ENCODE measurements at places on chromosomes 4 and X.

DNA sequence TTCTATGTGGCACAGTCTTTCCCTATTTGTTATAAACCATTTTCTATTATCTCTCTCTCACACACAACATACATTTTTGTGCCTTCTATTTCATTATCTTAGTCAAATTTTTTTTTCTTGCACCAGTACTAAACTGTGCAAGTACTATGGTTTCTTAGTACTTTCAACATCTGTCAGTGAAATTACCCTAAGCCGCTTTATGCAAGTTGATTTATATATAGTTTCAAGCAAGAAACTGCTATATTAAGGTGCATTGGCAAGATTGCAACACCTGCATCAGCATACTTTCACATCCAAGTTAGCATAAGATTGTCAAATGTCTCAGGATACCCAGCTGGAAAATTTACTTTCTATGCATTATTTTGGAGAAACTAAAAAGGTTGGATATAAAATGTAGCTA lies 180.2 kb upstream of the FSTL5 start:
- DNase-seq: no peak

- DNase-seq: no peak
Measured at GRCh38 chr4:140893939-140894338, 137.8 kb upstream of the TBC1D9 start.

DNA sequence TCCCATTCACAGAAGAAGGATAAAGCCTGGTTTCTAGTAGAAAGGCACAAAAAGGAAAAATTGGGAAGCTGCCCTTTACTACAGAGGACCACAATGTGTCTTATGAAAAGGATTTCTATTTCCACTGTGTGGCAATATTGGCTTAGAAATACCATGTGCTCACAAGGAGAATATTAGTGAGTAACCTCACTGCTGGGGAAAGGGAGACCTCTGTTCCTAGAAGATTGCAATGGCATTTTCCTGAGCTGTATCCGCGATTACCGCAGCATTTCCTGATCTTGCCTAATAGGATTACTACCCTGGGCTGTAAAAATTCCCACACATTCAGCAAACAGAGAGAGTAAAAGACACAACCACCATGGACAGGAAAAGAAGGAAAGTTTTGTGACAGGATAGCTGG lies 308.8 kb upstream of the TECRL start:
- no peak for DNase-seq

- no peak for DNase-seq
Measured at GRCh38 chr4:28636971-28637370, 1776.3 kb downstream of the STIM2 start.

GRCh38 chr4:174119830-174120229 lies 163.6 kb downstream of the FBXO8 start:
- DNase-seq: no peak

DNA sequence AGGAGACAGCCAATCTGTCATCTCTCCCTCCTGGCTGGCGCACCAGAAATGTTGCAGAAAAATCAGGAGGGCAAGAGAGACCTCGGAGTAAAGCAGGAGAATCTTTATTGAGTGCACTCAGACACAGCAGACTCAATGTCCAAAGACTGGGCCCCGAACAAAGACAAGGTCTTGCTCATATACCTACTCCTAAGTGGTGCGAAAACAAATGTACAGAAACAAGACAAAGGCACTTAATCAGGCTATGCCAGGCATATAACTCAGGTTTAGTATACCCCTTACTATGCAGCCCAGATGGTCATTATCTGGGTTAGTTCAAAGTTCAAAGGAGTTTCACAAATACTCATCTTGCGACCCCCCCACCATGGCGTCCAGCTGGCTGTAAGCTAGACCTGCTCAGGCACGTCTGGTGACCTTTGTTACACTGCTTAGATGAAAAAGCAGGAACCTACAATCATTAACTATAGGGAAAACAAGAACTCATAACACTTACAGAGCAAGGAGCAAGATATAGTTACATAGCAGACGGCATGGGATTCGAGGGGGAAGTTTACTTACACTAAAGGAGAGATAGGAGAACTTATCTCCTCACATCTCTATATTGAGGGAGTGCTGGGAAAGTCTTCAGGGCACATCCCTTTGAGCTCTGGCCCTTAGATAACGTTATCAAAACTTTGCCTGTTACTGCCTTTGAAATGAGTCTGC lies 27.5 kb downstream of the SULT1E1 start:
- peak; percentile 86 for DNase-seq

DNA sequence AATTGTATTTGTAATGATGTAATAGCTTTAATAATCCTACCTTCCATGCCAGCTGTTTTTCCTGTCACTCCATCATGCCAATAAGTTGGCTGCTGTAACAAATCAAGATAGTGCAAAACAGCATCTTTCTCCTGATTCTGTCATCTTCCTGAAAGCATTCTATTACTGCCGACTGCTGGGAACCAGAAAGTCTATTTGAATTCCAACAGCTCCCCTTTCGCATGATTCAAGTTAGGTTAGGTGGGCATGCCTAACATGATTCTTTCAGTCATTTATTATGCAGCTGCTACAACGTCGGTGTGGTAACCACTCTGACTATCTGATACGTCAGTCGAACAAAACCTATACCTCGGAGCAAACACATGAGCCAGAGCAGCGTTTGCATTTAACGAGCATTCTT lies 127.9 kb upstream of the DMD start:
- no peak for DNase-seq

- DNase-seq: no peak
Measured at GRCh38 chrX:52078131-52078530, 9.1 kb upstream of the MAGED4B start.

DNA sequence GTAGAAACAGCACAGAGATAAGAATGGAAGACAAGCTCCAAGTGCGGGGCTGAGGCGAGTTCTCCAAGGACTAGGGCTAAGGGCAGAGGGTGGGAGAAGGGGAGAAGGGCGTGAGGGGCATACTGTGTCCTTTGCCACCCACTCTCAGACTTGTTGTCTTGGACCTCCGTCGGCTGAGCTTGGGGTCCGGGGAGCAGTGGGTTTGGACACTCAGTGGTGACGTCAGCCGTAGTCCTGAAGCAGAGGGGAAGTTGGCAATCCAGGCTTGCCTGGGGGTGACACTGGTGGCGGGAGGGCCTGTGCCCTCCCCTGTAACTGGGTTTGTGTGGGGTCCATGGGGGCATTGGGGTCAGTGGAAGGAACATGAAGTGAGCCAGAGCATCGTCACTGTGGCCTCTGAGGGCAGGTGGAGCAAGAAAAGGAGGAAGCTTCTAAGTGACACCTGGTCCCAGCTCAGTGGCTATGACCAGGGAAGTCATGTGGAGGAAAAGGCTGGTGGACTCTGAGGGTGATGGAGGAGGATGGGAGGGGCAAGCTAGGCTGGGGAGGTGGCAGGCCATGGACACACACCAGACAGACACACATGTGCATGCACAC lies 17.6 kb downstream of the CD99 start:
- no peak for DNase-seq

DNA sequence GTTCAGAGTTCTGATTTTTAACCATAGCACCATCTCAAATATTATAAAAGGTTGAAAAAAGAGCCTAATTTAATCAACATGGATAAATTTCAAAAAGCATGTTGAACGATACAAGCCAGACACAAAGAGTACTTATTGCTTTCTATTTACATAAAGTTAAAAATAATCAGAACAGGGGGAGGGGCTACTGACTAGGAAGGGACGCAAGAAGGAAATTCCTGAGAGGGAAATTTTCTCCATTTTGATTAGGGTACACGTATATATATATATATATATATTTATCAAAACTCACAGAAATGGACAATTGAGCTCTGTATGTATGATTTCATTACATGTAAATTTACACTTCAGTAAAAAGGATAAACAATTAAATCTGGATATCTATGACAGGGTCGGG lies 482 bp upstream of the MBTPS2 start:
- DNase-seq: no peak

DNA sequence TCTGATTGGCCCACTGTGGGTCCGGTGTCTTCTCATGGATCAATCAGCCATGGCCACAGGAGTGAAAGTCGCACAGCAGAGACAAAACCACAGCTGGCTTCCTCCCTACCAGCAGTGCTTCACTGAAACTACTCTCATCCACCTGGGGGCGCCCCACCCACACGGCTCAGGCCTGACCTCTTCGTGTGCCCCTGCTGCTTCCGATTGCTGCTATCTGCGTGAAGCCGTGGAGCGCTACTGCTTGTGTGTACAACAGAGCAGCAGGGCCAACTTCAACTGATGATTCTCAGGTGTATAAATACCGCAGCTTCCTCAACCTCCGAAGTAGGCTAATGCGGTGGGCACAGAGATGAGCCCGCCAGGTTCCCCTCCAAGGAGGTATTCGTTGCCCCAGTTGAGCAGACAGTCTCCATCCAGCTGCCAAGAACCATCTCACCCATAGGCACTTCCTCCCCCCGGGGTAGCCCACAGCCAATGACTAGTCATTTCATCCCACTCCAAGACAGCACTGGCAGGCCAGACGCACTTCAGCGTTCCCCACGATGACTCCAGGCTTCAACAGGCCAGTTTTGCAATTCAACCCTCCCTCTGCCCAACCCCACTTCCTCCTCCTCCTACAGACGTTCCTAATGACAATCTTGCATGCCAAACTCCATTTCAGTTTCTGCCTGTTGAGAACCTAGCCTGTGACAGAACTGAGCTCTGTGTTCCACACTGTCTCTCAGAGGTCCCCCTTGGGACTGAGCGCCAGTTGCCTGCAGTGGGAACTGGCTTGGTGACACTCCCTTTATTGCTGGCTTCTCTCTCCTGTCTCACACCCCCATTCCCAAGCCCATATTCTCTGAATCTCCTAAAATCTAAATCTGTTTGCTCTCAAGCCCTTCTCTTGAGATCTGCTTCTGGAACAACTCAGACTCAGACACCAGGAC lies 41.3 kb upstream of the ATP6AP2 start:
- peak; percentile 56 for DNase-seq

DNA sequence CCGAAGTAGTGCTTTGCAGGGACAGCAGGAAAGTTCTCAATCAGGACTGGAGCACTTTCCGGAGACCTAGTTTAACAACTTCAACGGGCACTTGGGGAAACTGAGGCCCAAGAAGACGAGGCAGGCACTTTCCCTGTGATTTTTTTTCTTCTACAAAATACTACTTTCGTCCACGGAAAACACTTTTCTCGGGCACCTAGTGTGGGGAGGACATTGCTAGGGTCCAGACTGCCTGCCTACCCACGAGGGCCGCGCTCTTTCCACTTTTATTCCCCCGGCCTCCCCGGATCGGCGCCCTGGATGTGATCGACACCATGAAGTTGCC lies 125.4 kb upstream of the CXorf66 start:
- DNase-seq: no peak

DNA sequence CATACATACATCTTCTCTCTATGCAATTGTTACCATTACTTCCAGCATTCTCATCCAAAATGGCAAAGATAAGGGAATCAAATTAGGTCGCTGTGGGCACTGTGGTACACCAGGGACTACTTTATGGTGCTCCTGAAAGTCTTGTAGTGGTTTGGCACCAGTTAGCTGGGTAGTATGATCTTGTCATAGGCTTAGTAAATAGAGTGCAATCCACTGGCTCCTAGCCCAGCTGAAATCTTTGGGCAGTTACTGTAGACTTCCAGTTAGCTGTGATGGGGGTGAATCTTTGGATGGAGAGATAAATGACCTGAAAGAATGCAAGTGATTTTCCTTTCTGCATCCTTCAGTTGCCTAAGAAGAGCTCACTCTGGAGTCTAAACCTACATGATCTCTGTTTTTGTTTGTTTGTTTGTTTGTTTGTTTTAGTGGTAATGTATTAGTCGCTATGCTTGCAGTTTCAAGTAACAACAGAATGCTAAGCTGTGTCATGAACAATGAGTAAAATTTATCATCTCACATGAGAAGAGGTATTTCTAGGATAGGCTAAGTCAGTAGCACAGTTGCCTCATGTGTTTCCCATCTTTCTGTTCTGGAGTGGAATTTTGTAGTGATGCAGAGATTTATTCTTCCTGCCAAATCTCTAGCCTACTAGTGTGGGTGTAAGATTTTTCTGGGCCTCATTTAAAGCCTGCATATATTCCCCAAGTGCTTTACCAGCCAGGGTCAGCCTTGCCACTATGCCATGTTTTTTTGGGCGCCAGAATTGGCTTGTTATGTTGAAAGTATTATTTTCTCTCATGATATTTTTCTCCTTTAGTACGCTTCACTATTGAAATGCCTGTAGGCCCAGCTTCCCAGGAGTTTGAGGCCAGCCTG lies 24.2 kb downstream of the HERC3 start:
- no peak for DNase-seq

DNA sequence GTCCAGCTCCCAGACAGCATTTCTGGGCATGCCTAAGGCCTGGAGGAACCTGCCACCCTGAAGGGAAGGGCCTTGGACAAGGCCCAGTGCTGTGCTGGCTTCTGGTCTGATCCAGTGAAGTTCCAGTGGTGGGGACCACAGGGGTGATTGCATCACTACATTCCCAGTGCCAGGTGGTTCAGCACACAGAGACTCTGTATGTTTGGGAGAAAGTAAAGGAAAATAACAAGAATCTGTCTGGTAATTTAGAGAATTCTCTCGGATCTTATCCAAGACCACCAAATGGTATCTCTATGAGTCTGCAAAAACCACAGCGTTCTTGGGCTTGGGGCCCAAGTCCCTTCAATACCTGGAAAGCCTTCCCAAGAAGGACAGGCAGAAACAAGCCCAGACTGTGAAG lies 131.8 kb upstream of the MAD2L1 start:
- DNase-seq: no peak

GRCh38 chrX:72306085-72306801 lies 529 bp upstream of the CITED1 start:
- no peak for DNase-seq

GRCh38 chrX:41087201-41087600 lies 2.0 kb downstream of the USP9X start:
- DNase-seq: no peak

- no peak for DNase-seq
Measured at GRCh38 chr4:179145746-179146525, 1703.7 kb upstream of the AGA start.

DNA sequence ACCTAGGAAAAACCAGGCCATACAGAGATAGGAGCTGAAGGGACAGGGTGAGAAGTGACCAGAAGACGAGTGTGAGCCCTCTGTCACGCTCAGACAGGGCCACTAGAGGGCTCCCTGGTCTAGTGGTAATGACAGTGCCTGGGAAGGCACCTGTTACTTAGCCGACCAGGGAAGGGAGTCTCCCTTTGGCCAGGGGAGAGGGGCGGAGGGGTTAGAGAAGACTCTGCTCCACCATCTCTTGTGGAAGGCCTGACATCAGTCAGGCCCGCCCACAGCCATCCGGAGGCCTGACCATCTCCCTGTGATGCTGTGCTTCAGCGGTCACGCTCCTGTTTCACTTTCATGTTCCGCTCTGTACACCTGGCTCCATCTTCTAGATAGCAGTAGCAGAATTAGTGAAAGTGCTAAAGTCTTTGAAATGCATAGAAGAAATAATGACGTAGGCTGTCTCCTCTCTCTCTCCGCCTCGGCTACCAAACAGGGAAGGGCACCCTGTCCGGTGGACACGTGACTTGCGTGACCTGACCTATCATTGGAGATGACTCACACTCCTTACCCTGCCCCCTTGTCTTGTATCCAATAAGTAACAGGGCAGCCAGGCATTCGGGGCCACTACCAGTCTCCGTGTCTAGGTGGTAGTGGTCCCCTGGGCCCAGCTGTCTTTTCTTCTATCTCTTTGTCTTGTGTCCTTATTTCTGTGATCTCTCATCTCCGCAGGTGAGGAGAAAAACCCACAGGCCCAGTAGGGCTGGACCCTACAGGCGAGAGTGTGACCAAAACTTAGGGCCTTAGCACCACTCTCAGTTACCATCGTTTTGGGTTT lies 26.7 kb downstream of the HTT-AS start:
- DNase-seq: peak; percentile 32

Measured in CMK (cell line).